Ureter (tissue), 1 donor: ENCODE measurements at places on chromosomes 5 and 9. TPM values are rescaled to one million over a fixed set of nuclear protein-coding genes. Genes with fewer than 3 reads are reported as not detected.

DNA sequence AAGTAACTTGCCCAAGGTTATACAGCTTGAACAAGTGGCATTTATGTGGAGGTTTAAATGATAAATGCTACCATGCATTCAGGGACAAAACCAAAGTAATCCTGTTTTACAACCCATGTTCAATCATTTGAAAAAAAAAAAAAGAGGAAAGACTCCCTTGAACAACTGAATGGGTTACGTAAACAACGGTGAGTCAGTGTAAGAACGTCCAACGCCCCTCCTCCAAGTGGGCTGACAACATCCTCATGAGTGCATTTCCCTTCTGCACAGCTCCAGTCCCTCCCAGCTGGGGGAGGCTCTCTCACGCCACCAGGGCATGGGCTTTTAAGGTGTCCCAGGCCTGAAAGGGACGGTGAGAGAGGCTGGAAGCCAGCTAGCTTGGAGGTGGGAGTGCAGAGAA is 90.0 kb downstream of the PRRT1B start:
- peak; percentile 86 for DNase-seq

GRCh38 chr5:87442419-87442818 is 29.7 kb upstream of the CCNH start:
- DNase-seq = no peak

Gene ZNF354C
- total RNA-seq = 5.7 TPM

Gene SPATA31D4
- not detected for total RNA-seq

GRCh38 chr5:154916874-154917273 is 21.1 kb downstream of the GEMIN5 start:
- no peak for DNase-seq

GRCh38 chr5:3191585-3191984 is 404.0 kb upstream of the IRX1 start:
- DNase-seq = no peak

Gene TEK
- 13.1 TPM for total RNA-seq

Gene ARHGEF39
- total RNA-seq = 1.0 TPM

Gene HSD17B3
- not detected for total RNA-seq

Gene CCL21
- total RNA-seq = 55.1 TPM

Gene IL9
- total RNA-seq = not detected

- DNase-seq = no peak
Observed at GRCh38 chr9:119818726-119819435, 449.6 kb upstream of the BRINP1 start.

GRCh38 chr5:33174383-33174782 is 266.4 kb upstream of the TARS1 start:
- DNase-seq = no peak
